MG63 (cell line): ENCODE measurements at places on chromosomes 12 and 14.
A peak's percentile ranks its signal among the peaks of the same experiment; 100 is the strongest.

DNA sequence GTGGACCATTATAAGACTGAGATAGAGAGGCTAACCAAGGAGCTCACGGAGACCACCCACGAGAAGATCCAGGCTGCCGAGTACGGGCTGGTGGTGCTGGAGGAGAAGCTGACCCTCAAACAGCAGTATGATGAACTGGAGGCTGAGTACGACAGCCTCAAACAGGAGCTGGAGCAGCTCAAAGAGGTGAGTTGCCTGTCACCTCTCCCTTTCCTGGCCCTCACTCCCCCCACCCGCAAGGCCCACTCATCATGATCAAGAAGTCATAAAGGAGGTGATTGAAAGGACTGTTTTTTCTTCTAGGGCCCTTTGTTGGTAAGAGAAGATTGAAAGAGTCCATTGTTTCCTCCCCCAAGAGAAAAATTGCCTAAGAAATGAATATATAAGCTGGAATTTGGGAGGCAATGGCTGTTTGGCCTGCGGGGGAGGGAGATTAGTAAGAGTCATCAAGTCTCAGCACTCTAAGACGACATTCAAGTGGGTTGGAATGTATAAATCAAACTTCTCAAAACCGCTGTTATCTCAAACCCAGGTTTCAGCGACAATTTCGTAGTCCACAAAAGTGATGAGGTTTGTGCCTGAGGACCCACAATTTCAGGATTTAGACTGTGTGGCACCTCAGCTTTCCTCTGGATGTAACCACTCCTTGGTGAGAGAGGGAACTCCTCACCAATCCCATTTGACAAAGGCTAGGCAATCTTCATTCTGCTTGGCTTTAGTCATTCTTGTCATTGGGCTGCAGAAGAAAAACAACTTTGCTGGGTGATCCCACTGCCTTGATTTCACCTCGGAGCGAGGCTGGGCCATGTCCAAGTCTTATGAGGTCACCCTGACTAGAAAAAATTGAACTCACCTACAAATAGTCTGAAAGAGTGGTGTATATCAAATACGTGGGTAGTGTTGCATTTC, 966 bp downstream of the BICD1 start:
- peak; percentile 57 for DNase-seq

DNA sequence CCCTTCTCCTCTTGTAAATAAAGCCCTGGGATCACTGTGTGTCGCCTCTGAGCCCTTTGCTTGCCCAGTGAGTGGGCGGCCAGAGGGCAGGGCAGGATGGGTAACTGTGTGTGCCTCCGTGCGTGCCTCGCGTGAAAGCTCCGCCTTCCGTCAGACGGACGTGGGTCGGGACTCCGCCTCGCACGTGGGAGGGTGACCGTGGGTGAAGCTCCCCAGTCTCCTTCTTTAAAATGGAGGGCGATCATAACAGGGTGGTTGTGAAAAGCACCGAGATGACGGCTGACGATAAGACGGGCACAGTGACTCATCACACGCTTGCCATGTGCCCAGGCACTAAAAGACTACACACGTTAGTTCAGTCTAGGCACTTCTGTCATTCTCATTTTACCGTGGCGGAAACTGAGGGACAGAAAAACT, 9.2 kb downstream of the PHB2 start:
- DNase-seq = no peak

GRCh38 chr12:49138587-49138986, 7.4 kb upstream of the TUBA1B start:
- DNase-seq = no peak

GRCh38 chr12:112049351-112049750, 36.1 kb downstream of the ERP29 start:
- DNase-seq = no peak

- no peak for DNase-seq
Measured at GRCh38 chr12:76860256-76860655, 18.6 kb downstream of the CSRP2 start.

GRCh38 chr12:118645219-118645618, 268.9 kb downstream of the SUDS3 start:
- DNase-seq = no peak

GRCh38 chr14:62117751-62118105, 355.5 kb downstream of the SNAPC1 start:
- no peak for DNase-seq

- DNase-seq = no peak
Measured at GRCh38 chr12:57610554-57611107, 604 bp upstream of the ARHGEF25 start.

GRCh38 chr14:24299255-24300191, at the start of the genes DHRS1 and NOP9:
Gene DHRS1 (minus strand): TSS chr14:24299780. CDS start chr14:24299106, 674 bp downstream.
Gene NOP9 (plus strand): TSS chr14:24299850. CDS start chr14:24299955, 105 bp downstream.
- DNase-seq = peak; percentile 76

GRCh38 chr14:98226411-98226810, 1045.6 kb downstream of the BCL11B start:
- DNase-seq = no peak

- DNase-seq = no peak
Measured at GRCh38 chr12:1978078-1978862, 26.0 kb downstream of the DCP1B start.

DNA sequence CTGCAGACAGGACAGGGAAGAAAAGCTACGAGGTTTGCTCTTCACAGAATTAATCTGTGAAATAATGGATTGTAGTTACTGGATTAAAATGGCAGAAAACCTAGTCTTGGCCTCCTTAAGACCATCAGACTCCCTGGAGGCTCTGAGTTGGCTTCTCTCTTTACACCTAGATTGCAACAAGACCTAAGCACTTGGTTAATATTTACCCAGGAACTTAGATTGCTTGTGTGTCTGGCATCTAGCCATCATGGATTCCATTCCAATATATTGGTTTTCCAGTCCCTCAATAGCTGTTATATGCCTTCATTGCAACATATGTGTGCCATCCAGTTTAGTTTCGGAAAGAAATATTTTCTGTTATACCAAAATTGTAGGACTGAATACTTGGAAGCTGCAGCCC, 1.9 kb upstream of the GTF2A1 start:
- DNase-seq = no peak

DNA sequence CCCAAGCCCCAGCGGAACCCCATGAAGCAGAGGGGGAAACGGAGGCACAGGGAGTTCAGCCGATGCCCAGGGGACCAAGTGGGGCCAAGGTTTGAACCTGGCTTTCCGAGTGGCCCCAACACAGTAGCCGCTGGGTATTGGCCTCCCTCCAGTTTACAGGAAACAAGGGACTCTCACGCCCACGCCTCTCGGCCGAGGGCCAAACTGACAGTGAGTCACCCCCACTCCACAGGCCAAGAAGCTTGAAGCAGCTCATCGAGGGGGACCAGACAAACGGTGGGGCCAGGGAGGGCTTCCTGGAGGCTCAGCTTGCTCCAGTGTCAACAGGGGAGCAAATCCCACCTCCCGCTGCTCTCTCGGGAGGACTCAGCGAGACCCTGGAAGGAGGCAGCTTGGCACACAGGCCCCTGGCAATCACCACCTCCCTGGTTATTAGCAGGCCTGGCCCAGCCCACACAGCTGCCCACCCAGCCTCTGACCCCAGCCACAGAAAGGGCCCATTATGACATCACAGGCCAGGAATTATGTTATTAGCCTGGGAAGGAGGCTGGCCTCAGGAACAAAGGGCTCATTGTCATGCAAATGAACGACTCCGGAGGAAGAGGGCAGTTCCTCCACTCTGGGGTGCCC, 54.6 kb downstream of the NCOR2 start:
- DNase-seq = peak; percentile 97

- DNase-seq = no peak
Measured at GRCh38 chr12:5567016-5567725, 135.3 kb downstream of the NTF3 start.

- peak; percentile 93 for DNase-seq
Measured at GRCh38 chr14:52313903-52314594, at the start of gene PTGER2. Gene PTGER2 (plus strand): TSS chr14:52314312. CDS start chr14:52314549, 237 bp downstream.

GRCh38 chr12:102356690-102357089, 123.7 kb downstream of the IGF1 start:
- no peak for DNase-seq

GRCh38 chr14:45103806-45104205, 19.9 kb downstream of the PRPF39 start:
- no peak for DNase-seq

GRCh38 chr14:30829853-30830252, 44.5 kb upstream of the COCH start:
- DNase-seq = no peak

DNA sequence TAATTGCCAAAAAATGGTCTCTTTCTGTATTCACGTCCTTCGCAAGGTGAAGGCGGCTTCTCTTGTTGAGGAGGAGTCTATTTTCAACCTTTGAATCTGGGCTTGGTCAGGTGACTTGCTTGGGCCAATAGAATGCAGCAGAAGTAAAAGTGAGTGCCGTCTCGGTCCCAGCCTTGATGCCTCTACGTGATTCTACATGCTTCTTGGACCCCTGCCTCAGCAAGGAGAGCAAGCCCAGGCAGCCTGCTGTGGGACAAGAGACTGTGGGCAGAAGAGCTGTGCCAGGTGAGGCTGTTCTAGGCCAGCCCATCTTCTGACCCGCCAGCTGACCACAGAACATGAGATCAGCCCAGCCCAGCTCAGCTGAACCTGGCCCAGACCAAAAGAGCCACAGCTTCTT, 39.1 kb upstream of the CCDC63 start:
- DNase-seq = no peak

DNA sequence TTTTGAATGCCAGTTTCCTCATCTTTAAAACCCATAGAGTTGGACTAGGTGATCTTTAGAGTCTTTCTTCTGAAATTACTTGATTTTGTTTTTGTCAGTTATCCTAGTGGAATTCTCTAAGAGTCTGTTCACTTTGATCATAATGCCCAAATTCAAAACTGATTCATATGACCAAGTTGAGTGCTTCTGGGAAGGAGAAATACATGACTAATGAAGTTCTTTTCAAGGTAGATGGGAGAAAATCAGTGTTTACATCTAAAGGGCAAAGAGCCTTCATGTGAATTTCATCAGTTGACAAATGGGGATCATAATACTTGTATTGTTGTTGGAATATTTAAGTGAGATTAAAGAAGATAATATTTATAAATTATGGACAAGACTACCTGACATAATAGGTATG, 53.2 kb downstream of the ERC1 start:
- no peak for DNase-seq

DNA sequence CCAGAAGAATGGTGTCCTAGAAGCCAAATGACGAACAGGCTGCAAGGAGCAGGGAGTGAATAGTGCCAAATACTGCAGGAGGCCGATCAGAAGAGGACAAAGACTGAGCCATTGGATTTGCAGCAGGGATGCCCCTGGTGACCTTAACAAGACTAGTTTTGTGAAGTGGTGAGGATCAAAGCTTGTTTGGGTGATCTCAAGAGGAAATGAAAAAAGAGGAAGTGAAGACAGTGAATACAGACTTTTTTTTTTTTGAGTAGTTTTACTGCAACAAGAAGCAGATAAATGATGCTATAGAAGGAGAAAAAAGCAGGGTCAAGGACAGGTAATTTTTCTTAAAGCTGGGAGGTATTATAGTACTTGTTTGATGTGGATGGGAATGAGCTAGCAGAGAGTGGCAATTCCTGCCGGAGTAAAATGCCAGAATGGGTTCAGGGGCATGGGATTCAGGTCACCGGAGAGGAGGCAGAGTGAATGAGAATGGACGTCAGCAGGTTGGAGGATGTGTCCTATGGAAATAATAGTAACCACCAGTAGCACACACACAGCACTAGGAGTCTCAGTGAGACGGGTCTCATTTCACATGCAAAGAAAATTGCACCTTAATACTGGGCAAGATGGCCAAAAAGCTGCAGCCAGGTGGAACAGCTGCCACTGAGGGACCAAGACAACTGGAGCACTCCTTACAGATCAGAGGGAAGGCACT, 345.8 kb upstream of the CCDC196 start:
- no peak for DNase-seq
